Activated CD8-positive, alpha-beta T cell treated with anti-CD3 and anti-CD28 coated beads for 36 hours (primary cell): ENCODE measurements at places on chromosomes 3 and 15. TPM values are rescaled to one million over a fixed set of nuclear protein-coding genes. Genes with fewer than 3 reads are reported as not detected.

DNA sequence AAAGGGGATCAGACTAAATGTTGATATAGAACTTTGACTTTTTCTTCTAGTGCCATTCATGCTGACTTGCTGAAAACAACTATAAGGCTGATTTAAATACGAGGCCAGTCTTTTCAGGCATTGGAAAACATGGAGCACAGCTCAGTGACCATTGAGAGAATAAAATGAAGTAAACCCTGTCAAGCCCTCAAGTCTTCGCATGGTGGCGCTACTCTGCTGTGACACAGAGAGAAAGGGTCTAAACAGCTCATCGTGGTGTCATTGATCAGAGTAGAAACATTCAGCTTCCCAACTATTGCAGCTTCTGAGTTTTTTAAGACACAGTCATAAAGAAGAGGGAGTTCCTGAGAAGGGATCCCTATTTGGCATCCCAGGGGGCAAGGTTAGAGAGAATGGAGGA lies 716.2 kb downstream of the DIPK2A start:
- no peak for DNase-seq

DNA sequence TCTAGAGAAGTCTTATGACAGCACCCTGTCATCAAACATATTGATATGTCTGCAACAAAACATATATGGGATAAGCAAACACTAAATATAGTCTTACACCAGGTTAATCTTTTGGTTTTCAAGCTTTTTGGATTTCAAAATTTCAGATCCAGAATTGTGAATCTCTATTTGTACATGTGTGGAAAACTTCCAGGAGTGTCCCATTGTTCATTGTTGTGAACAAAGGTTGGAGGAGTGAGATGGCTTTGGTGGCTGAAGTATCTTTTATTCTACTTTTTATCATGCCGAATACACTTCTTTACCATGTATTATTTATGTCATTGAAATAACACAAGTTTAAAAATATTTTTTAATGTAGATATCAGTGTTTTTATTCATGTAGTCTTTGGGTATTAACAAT lies 5.9 kb upstream of the FHIT start:
- no peak for DNase-seq

DNA sequence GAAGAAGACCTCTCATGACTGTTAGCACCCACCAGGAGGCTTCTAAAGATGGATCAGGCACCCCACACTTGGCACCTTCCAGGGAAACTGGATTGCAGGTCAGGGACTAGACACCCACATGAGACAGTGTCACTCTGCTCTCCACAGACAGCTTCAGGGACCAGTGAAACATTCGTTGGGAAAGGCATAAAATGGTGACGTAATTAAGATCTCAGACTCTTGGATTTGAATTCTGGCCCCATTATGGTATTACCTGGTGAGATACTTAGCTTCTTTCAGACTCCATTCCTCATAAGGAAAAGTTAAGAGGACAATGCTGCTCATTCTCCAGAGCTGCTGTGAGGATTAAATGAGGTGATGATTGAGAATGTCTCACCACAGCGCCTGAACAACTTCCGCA lies 261.1 kb downstream of the ARRDC4 start:
- no peak for DNase-seq

DNA sequence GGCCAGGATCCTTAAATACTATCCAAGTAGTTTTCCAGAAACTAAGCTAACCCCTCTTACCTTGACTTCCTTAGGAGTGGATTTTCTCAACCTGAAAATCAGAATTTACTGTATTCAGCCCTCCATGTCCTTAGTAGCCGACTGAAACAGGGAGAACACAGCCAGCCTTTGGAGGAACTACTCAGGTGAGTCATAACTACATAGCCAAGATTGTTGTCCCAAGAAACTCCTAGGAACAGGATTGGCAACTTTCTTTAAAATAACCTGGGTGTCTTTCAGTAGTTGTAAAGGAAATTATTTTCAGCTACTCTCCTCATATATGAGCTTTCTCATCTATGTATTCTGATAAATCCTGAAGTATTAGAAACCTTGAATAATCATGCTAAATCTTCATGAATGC lies 22.3 kb downstream of the FANCD2OS start:
- DNase-seq, result no peak

DNA sequence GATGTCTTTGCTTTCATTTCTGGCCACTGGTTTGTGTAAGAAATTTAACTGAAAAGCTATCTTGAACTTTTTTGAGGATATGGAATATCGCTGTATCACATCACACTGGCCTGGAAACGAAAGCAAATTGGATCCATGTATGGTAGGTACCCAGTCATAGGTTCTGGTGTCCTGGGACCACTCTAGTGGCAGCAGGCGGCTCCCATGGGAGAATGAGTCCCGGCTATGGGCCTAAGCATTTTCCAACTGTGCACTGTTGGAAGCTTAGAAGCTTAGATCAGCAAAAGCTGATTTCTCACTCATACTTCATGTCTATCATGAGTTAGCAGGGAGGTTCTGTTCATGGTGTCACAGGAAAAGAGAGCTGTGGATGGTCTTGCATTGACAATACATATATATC lies 323.2 kb downstream of the PLCL2 start:
- no peak for DNase-seq

GRCh38 chr3:83873550-83873949 lies 1085.2 kb upstream of the CADM2 start:
- no peak for DNase-seq

DNA sequence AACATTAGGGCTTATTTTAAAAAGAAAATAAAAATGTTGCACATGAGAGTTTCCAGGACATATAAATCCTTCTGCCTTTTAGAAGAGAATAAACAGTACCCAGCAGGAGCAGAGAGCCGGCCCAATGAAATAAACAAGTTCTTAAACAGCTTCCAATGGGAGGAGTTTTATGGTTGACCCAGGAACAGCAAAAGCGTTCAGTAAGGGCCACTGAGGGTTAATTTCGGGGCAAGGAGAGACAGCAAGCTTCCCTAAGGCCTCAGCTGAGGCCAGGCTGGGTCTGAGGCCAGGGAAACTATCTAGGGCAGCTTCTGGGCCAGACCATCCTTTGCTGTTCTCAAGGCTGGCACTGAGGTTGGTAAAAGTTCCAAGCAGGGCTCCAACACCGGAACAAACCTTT lies 3.4 kb downstream of the PDZRN3 start:
- no peak for DNase-seq

- no peak for DNase-seq
Observed at GRCh38 chr3:156511987-156512677, 42.8 kb downstream of the SSR3 start.

DNA sequence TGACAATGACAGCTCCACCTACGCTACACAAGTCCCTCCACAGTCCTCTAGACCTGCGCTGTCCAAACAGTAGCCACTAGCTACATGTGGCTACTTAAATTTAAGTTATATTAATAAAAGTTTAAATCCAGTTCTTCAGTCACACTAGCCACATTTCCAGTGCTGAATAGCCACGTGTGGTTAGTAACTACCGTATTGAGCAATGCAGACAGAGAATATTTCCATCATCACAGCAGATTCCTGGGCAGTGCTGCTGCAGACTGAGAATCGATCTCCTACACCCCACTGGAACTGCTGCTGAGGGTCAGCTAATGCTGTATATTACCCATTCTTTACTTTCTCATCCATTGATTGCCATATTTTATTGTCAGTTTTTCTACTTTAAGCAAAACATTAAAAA lies 40.9 kb downstream of the HDC start:
- DNase-seq, result no peak

DNA sequence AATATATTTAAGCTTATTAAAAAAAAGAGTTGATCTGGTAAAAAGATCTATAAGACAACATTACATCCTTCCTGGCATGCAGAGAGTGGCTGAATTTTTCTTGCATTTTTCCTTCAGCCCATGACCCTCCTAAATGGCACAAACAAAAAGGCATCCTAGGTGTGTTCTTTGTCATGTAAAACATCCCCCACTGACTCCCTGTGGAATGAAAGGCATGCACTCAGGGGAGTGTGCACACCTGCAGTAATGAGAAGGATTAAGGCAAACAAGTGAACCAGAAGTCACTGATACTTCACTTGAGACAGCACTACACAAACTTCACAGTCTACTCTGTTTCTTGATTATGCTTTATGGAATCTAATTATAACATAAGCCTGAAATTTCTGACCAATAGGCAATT lies 195.0 kb downstream of the RBMS3 start:
- no peak for DNase-seq

DNA sequence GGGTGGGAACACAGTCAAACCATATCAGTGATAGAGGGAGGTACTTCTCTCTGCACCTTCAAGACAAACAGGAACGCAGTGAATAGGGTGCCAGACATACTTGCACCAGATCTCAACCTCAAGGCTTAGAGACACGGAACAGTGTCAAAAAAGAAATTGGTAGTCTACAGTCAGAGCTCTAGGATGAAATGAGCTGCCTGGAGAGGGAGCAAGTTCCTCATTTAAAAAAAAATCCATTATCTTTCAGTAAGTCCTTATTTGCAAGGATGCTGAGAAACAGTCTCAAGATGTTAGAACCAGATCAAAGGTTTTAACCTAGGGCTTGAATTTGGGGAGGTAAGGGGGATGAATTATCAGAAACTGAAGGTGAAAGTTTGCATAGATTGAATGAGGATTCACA lies 20.2 kb upstream of the LMCD1 start:
- no peak for DNase-seq

DNA sequence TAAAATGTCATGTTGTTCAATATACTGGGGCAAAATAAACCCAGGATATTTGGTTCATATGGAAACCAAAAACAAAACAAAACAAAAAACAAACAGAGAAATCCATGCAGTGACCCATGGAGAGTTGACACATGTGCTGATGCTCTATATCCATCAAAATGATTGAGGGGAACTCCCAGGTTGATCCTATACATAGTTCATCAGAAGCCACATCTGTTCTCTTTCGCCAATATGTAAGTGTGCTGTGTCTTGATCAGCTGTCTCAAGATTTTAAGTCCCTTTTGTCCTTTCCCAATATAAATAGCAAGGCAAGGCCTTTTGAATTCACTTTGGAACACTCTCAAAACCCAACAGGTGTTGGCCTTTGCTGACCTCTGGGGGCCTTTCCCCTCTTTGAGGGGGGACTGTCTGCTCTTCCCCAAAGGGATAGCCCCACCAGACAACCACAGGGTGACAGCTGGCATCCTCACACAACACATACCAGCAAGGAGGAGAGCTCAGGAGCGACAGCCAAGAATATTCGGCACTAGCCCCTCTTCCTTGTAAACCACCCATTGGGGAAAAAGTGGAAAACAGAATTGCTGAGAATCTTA lies 209.4 kb upstream of the CD96 start:
- no peak for DNase-seq

GRCh38 chr3:138842483-138843188 lies 7.9 kb upstream of the PIK3CB start:
- no peak for DNase-seq

GRCh38 chr15:83057696-83058376 lies 9.2 kb downstream of the BTBD1 start:
- no peak for DNase-seq

Gene CHRNA5
- 2.0 TPM for total RNA-seq

Gene CYP1A2
- total RNA-seq, result not detected

Gene SKIC8
- 63.0 TPM for total RNA-seq

Gene PYGO1
- total RNA-seq, result not detected
